ENCODE measurements at places on chromosomes 1 and 21.

DNA sequence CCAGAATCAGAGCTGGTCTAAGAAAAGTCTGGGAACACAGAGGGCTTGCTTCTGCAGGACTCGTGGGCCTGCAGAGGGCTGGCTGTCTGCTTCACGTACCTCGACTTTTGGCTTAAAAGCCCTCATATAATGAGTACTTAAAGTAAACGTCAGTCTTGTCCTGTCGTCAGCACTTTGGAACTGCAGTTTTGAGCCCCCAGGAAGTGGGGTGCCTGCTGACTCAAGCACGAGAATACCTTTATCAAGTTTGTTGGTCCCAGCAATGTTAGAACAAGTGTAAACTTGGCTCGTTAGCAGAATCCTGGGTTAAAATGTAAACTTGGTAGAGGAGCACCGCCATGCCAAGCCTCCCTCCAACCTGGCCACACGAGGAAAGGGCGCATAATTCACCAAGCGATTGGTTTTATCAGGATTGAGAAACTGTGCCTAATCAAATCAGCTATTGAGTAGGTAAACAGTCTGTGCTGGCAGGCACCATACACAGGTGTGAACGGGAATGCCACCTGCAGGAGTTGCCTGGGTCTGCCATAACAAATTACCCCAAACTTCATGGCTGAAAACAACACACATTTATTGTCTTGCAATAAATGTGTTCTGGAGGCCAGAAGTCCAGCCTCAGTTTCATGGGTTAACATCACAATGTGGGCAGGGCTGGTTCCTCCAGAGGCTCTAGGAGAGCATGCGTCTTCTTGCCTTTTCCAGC is 45.0 kb upstream of the FHAD1 start:
- DNase-seq: no peak

GRCh38 chr1:34858901-34859445 is 576 bp downstream of the SMIM12 start:
- DNase-seq: peak; percentile 9

DNA sequence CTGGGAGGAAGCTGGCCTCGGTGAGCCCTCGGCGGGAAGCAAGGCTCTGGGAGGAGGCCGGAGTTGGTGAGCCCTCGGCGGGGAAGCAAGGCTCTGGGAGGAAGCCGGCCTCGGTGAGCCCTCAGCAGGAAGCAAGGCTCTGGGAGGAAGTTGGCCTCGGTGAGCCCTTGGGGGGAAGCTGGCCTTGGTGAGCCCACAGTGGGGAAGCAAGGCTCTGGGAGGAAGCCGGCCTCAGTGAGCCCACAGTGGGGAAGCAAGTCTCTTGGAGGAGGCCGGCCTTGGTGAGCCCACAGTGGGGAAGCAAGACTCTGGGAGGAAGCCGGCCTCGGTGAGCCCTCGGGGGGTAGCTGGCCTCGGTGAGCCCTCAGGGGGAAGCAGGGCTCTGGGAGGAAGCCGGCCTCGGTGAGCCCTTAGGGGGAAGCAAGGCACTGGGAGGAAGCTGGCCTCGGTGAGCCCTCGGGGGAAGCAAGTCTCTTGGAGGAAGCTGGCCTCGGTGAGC is 36.0 kb downstream of the KRTAP10-1 start:
- no peak for DNase-seq

- no peak for DNase-seq
These were observed 2.9 kb upstream of the TFF3 start for GRCh38 chr21:42317826-42318746.

DNA sequence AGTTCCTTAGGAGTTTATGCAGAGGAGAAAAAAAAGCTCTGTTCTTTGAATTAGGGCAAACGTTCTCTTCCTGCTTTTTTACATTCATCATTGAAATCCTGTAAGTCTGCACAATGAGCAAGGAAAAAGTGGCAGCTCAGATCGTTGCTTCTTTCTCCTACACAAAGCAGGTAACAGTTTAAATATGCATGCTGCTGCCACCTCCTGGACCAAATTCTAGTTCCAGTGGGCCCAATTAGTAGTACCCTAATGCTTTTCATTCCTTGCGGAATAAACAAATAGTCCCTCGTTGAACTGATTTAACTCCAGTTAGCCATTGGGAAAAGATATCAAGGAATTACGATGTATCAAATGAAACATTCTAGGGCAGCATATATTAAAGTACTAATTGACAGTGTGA is 20.1 kb downstream of the YTHDF2 start:
- DNase-seq: no peak

DNA sequence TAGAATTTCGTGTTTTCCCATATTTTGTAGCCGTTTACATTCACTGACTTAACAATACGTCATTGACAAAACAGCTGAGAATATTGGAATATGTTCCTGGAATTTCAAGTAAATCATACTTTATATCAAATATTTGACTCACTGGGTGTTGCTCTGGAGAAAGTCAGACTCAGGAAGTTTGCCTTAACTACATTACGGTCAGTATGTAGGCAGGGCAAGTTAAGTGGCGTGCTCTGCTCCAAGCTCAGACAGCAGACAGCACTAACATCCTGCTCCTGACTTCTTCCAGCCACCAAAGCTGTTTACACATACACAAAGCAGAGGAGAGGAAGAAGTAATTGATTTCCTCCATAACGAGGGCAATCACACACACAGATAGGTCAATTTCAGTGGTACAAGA is 414.6 kb downstream of the LRRIQ3 start:
- peak; percentile 14 for DNase-seq

DNA sequence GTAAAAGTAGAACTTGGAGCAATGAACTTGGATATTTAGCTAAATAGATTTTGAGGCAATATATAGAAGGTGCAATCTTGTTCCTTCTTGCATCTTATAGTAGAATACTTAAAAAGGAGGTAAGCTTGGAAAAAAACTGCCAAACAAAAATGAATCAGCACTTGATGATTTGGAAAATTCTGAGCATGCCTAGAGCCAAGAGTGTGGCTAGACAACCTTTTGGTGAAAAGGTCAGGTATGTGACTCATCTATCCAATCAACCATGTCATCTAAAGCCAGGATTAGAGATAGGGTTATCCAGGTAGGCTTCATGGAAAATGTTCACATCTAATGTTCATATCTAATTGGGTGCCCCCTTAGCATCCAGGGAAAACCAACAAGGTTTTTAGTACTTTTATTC is 515.0 kb downstream of the COL11A1 start:
- peak; percentile 3 for DNase-seq

DNA sequence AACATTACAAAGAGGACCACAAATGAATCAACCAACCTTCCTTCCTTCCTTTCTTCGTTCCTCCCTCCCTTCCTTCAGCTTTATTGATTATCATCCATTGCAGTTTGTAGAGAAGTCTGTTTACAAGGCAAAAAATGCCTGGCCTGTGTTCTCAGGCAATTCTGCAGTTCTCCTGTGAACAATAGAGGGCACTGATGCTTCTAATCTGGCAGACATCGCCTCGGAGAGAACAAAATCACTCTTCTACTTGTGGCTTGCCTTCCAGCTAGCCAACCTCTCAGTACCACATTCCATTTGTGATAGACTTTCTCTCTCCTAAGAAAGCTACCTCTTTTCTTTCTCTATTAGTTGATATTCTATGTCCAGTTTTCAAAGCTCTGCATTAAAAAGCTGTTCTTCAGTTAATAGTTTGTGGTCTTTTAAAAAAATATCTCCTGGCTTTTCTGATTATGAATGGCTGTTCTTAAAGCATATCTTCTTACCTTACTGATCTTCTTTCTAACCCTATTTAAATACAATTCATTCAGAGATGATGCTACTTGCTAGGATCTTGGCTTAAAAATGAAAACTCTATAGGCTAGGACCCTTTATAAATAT is 26.9 kb upstream of the ESRRG start:
- DNase-seq: peak; percentile 62

DNA sequence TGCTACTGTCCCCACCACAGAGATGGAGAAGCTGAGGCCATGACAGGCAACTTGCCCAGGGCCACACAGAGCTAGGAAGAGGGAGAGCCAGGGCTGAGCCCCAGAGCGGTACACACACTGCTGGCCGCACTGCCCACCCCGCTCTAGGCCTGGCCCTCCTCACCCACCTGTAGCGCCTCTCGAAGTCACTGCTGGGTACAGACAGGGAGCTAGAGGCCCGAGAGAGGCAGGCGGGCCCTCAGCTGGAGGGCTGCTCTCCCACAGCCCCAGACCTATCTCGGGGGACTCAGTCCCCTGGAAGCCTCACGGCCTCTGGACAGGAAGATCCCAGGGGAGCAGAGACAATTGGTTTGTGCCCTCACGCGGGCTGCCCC is 17.3 kb upstream of the PLEKHG5 start:
- no peak for DNase-seq

DNA sequence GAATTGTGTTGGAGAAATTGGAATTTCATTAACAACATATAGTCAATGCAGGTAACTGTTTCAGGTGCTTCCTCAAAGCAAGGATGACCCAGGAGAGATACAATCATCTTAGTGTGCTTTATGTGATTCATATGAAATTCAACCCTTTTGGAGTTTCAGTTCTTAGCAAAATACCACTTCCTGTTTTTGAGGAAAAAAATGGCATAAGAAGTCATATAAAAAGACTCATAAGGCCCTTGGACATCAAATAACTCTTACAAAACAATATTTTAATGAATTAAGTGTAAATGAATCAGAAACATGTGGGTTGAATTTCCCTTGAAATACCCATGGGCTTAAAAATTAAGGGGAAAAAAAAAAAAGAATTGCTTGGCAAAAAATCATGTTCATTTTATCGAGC is 926.6 kb downstream of the LTN1 start:
- no peak for DNase-seq

DNA sequence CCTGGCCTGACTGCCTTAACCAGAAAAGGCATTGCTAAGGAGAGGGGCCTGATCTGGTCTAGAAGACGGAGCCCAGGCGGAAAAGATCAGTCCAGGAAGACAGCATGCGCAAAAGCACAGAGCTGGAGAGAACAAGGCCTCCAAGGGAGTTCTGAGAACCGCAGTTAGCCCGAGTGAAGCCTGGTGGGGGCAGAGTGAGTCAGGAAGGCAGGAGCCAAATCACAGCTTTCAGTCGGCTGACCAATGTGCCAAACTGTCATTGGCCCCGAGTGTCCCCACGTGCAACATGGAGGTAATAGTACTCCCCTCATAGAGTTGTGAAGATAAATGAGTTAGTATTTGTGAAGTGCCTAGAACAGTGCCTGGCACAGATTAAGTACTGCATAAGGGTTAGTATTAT is 1.2 kb upstream of the TSPAN2 start:
- no peak for DNase-seq

DNA sequence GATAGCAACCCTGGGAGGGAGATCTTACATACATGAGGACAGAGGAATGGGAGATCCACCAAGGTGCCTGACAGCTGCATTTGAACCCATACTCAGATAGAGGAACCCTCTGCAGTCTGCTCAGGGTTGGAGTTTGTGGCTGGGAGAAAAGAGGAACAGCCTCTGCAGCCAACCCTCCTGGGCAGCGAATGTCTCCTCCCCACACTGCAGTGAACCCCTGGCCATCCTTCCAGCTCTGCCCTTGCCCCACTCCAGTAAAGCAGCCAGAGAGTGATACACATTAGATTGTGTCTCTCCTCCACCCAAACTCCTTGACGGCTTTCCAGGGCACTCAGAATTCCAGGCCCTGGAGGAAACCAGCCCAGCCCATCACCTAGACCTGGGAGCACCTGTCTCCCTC is 137.7 kb downstream of the RUNX1 start:
- no peak for DNase-seq

GRCh38 chr1:101407505-101408211 is 170.8 kb downstream of the S1PR1 start:
- DNase-seq: no peak

GRCh38 chr1:54575605-54576290 is 27.7 kb downstream of the ACOT11 start:
- DNase-seq: no peak

GRCh38 chr1:76237211-76237610 is 162.7 kb downstream of the ST6GALNAC3 start:
- DNase-seq: peak; percentile 21

DNA sequence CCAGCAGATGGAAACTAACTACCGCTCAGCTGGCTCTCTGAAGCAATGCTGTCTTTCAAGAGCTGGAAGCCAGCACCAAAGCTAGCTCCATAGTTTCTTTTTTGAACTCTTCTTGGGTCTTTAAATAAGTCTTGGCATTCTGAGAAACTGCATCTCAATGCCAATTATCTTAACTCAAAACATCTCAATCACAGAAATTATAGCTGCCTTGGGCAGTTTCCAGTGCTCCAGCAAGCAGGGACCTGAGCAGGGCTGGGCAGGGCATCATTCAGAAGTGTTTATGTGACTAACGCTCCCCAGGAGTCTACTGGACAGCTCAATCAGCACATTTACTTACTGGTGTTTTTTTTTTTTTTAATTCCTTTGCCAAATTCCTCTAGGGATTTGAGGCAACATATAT is 18.3 kb upstream of the PADI4 start:
- DNase-seq: peak; percentile 80

- no peak for DNase-seq
These were observed 22.5 kb downstream of the BATF3 start for GRCh38 chr1:212677136-212677535.

GRCh38 chr1:114455102-114455785 is 55.8 kb downstream of the TRIM33 start:
- peak; percentile 11 for DNase-seq

GRCh38 chr1:206708058-206708457 is 23.4 kb downstream of the MAPKAPK2 start:
- DNase-seq: no peak

DNA sequence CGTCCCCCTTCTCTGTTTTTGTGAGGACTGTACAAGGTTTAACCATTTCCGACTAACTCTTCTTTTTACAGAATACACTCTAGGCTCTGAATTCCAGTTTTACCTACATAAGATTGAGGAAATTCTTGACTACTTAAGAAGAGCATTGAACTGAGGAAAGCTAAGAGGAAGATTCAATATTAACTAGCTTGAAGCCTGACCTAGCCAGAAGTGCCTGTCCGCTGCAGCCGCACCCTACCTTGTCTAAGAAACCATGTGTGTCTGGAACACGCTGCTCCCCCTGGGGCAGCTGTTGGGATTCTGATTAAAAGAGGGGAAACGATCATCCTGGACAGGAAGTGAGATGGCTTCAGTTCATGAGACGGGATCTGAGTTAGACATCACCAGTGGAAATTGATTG is 28.9 kb downstream of the CA6 start:
- DNase-seq: no peak

- no peak for DNase-seq
These were observed 50.6 kb downstream of the CHML start for GRCh38 chr1:241589521-241589920.

GRCh38 chr1:24903955-24904730 is 25.9 kb downstream of the RUNX3 start:
- DNase-seq: no peak

- DNase-seq: no peak
These were observed 7.2 kb upstream of the ATP1A1 start for GRCh38 chr1:116365857-116366256.

DNA sequence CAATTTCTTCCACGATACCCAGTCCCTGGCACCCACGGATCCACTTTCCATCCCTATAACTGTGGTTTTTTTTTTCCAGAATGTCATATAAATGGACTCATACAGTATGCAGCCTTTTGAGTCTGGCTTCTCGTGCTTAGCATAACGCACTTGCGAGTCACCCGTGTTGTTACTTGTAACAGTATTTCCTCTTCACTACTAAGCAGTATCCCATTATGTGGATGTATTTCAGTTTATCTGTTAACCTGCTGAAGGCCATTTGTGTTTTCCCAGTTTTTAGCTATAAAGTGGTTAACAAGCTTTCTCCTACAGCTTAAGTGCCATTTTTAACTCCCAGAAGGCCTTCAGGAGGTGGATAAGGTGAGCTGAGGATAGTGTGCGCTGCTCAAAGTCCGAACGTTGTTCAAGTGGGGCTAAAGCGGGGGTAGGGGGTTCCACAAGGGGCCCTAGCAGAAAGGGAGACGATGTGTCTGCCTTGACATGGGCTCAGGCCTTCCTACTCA is 829 bp downstream of the ADAR start:
- peak; percentile 58 for DNase-seq

GRCh38 chr1:110176299-110176956 is 26.1 kb downstream of the SLC6A17 start:
- no peak for DNase-seq
